Activated CD4-positive, CD25-positive, alpha-beta regulatory T cell (primary cell): ENCODE measurements at places on chromosomes 2 and 18.

GRCh38 chr2:19746611-19747309 is 155.0 kb downstream of the TTC32 start:
- no peak for DNase-seq

GRCh38 chr18:79926715-79927606 is 24.5 kb downstream of the SLC66A2 start:
- DNase-seq = no peak

DNA sequence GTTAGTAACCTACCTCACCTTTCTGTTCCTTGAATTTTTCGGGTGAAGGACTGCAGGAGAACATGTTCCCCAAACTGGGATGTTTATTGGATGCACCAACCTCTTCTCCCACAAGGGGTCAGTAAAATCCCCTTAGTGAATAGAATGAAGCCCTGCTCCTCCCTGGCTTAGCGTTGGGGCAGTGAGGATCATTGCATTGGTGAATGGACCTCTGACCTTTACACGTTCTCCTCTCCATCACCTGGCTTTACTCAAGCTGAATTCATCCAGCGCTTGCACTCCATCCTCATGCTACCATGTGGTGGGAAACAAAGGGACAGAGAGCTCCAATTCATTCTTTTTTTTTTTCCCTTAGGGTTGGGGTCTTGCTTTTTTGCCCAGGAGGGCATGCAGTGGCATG is 157.2 kb downstream of the MIB1 start:
- no peak for DNase-seq

DNA sequence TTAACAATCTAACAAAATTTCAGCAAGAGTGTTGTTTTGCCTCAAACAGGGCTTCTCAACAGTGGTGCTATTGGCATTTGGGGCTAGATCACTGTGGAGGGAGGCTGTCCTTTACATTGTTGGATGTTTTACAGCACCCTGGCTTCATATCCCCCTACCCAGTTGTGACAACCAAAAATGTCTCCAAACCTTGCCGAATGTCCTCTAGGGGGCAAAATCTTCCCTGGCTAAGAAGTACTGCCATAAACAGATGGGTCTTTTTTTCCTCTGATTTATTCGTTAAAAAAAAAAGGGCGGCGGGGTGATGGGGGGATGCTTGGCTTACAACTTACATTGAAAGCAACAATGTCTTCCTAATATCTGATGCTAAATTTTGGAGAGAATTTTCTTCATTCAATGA is 207.6 kb upstream of the CCDC150 start:
- DNase-seq = no peak

DNA sequence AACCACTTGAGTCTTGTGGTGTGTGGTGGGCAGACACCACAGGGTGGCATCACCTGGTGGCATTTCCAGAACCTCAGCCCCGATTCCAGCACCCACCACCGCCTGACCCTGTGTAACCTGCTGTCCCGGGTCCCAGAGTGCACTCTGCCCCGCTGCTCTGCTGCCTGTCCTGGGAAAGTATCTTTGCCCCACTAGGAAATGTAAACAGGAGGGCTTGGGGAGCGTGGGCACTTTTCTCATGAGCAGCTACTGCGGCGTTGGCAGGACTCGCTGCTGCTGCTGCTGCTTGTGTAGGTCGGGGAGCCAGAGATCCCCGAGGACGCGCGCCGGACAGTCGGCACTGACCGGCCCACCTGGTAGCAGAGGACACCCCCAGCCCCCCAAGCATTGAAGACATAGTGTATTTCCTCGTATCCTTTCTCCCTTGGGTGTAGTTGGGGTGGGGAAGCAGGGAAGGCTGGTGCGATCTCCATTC is 13.4 kb downstream of the DTYMK start:
- DNase-seq = no peak

GRCh38 chr2:237181844-237182243 is 96.2 kb downstream of the COPS8 start:
- DNase-seq = no peak

GRCh38 chr2:167122389-167122788 is 234.1 kb downstream of the XIRP2 start:
- no peak for DNase-seq

- no peak for DNase-seq
Measured at GRCh38 chr2:240431661-240432424, 3.6 kb upstream of the GPC1 start.

GRCh38 chr2:146652311-146652710 is 1192.5 kb upstream of the ACVR2A start:
- no peak for DNase-seq

- DNase-seq = no peak
Measured at GRCh38 chr2:34001557-34001956, 402.5 kb upstream of the FAM98A start.

DNA sequence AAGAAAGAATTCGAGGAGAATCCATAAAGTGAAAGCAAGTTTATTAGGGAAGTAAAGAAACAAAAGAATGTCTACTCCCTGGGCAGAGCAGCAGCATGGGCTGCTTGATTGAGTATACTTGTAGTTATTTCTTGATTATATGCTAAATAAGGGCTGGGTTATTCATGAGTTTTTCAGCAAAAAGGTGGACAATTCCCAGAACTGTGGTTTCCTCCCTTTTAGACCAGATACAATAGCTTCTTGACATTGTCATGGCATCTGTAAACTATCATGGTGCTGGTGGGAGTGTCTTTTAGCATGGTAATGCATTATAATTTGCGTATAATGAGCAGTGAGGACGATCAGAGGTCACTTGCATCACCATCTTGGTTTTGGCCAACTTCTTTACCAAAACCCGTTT is 25.6 kb upstream of the TBC1D8 start:
- no peak for DNase-seq

- no peak for DNase-seq
Measured at GRCh38 chr18:59671551-59671950, 25.7 kb downstream of the CCBE1 start.

DNA sequence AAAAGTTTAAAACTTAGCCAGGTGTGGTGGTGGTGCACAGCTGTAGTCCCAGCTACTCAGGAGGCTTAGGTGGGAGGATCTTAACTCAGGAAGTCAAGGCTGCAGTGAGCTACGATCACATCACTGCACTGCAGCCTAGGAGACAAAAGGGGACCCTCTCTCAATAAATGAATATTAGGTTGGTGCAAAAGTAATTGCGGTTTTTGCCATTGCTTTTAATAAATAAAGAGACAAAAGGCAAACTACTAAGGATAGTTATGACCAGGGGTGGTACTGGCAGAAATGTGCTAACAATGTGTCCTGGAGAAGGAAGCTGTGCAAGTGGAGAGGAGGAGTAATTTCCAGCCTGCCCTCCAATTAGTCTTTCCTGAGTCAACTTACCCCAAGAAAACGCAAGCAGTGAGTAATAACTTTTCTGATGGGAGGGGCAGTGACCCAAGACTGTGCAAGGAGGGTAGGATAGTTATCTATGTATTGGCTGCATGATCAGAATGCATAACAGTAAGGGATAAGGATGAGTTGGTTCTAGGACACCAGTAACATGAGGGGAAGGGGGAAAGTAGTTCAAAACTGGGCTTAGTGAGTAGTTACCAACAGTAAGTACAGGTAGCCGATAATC is 1.5 kb downstream of the EXOC6B start:
- no peak for DNase-seq
